ENCODE measurements at places on chromosomes 2 and 18.
A peak's percentile ranks its signal among the peaks of the same experiment; 100 is the strongest.

GRCh38 chr2:134897932-134898331 lies 20.7 kb upstream of the CCNT2 start:
- no peak for DNase-seq

DNA sequence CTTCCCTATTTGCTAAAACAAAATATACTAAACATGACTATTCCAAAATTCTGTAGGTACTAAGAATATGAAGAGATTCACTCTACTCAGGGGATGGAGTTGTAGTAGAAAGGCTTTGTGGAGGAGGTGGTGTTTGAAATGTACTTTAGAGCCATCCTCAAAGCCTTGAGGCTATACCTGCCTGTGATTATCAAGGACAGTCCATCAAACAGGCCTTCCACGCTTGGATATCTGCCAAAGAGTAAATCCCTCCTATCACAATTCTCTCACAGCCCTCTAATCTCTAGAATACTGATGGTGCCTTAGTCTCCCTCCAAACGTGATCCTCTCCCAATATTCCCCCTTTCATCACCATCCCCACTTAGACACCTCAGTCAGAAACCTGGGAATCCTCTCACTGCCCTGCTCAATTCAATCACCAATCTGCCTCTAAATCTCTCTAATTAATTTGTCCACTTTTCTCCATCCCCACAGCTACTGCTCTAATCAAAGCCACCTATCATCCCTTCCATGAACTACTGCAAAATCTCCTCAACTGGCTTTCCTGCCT lies 13.1 kb downstream of the SOS1 start:
- DNase-seq = no peak

DNA sequence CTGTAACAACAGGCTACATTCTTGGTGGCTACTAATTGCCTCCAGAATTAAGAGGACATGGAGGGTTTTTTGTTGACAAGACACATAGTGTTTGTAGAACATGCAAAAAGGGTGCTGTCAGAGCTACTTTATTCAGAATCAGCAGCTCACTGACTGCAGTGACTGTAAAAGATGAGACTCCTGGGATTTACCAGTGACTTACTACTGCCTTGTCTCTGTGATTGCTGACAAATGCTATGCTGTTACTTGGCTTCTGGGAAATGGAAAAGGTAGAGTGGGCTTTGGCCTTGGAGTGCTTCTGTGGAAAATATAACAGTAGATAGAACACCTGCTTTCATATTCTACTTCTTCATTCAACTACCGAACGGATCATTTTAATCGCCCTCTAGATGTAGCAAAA lies 47.8 kb downstream of the GREB1L start:
- no peak for DNase-seq

- no peak for DNase-seq
Observed at GRCh38 chr18:56314396-56314795, 324.0 kb downstream of the TXNL1 start.

DNA sequence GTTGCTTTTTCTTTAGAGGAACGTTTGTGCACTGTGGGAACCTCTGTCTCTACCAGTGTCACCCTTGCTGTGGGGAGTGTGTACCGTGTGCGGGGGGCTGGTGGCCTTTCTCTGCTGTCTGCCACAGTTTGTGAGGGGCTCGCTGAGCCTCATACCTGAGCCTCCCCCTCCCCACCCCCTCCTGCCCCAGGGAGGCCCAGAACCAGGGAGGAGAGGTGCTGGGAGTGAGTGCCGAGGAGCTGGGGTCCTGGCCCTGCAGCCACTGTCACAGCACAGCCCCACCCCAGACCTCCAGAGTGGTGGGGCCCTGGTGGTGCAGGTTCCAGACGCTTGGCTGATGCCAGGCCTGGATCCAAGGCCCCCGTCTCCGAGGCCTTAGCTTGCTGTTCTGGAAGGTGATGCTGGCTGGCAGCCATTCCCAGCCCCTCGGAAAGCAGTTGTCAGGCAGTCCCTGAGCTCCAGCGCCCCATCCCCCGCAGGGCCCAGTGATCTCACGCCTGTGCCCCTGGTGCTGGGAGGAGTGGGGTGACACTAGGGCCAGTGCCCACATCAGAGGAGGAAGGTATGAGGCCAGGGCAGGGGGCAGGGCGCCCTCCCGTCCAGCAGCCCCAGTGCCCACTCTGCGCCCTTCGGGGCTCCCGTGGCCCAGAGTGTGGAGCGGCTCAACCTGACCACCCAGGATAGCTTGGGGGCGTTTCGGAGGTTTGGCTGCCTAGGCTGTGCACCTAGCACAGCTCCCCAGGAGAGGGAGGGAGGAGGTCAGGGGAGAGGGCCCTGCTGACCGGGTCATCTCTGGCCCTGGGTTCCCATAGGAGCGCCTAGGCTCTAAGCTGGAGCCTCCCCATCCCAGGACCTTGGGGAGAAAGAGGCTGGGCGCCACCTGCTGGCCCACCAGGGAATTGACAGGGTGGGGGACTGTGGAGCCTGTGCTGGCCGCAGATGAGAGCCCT lies 53.0 kb upstream of the ALPP start:
- peak; percentile 44 for DNase-seq

GRCh38 chr2:63073994-63074393 lies 23.4 kb downstream of the OTX1 start:
- DNase-seq = no peak

GRCh38 chr2:135590619-135591260 lies 59.5 kb downstream of the R3HDM1 start:
- DNase-seq = no peak

- DNase-seq = no peak
Observed at GRCh38 chr18:24656050-24656449, 195.6 kb downstream of the HRH4 start.

GRCh38 chr2:1960761-1961160 lies 216.4 kb upstream of the PXDN start:
- DNase-seq = no peak

- DNase-seq = no peak
Observed at GRCh38 chr18:75124551-75124950, 84.4 kb downstream of the PTGR3 start.

DNA sequence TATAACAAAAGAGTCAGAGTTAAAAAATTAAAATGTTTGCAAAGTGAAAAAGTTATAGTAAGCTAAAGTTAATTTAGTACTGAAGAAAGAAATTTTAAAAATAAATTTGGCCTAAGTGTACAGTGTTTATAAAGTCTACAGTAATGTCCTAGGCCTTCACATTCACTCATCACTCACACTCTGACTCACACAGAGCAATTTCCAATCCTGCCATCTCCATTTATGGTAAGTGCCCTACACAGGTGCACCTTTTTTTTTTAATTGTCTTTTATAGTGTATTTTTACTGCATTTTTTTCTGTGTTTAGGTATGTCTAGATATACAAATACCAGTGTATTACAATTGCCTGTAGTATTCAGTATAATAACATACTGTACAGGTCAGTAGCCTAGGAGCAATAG lies 562.9 kb downstream of the PIK3C3 start:
- DNase-seq = no peak

DNA sequence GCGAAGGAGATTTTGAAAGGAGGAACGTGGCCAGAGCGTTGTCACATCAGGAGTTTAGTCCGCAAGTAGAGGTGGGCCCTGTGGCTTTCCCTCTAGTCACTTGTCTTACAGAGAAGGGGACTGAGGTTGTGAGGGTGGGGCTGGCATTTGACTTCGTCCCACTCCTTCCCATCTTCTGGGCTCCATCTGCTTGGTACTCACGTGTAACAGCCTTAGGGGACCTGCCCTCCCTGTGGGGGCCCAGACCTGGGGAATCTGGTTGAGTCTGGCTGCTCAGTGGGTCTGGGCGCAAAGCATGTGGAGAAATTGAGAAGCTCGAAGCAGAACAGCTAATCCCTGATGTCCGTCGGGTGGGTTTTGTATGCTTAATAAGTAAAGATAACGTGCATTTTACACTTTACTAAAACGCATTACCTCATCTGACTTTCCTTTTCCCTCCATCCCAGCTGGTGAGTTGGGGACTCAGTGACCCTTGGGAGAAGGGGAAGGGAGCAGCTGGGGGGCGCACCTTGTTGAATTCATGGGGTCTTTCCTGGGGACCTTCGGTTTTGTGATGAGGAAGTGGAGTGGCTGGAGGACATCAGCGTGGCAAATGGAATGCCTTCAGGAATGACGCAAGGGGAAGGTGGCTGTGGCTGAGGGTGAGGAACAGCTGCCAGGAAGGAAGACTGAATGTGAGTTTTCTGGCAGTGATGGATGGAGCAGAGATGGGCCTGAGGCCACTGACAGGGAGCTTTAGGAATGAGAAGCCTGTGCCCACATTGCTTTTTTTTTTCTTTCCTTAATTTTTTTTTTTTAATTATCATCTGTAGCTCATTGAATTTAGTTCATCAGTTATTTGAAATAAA lies 44.8 kb downstream of the ASAP2 start:
- DNase-seq = no peak

DNA sequence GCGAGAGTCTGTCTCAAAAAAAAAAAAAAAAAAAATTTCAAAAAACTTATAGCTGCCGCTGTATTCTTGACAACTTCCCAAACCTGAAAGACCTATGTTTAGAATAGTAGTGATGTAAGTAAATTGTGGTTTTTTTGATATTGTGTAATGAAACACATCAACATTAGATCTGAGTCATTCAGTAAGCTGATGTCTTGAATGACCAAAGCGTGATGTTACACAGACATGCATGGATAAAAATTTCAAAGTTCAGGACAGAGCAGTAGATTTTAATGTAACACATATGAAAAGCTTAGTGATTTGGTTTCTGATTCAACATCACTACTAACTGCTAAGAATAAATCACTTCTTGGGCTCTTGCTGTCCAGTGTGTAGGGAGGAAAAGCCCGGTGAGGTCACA lies 69.3 kb upstream of the MEX3C start:
- no peak for DNase-seq

GRCh38 chr2:24163601-24164000 lies 11.3 kb upstream of the FAM228A start:
- DNase-seq = no peak

DNA sequence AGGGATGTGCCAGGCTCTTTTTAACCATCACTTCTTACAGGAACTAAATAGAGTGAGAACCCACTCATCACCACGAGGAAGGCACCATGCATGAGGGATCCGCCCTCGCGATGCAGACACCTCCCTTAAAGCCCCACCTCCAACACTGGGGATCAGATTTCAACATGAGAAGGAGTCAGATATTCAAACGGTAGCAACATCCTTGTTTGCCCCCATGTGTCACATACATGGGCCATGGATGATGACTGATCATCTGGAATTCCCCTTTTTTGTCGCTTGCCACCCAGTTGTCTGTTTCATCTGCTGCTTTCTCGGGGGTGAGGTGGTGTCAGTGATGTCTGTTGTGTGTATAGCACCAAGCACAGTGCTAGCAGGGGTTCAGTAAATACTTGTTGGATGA lies 57.9 kb downstream of the NCK2 start:
- DNase-seq = no peak

DNA sequence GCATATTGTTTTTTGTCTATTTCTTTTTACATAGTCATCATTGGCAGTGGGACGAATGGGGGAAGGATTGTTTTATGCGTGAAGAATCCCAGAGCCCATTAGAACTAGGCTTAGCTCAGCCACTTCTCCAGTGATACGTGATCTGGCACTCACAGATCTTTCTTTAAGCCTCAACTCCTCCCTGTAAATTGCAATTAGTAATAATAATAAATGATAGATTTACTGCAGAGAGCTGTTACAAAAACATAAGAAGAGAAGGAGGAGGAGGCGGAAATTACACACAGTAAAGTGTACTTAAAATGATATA lies 629.3 kb downstream of the NRXN1 start:
- no peak for DNase-seq

GRCh38 chr2:185522472-185522871 lies 216.1 kb upstream of the FSIP2 start:
- DNase-seq = no peak

DNA sequence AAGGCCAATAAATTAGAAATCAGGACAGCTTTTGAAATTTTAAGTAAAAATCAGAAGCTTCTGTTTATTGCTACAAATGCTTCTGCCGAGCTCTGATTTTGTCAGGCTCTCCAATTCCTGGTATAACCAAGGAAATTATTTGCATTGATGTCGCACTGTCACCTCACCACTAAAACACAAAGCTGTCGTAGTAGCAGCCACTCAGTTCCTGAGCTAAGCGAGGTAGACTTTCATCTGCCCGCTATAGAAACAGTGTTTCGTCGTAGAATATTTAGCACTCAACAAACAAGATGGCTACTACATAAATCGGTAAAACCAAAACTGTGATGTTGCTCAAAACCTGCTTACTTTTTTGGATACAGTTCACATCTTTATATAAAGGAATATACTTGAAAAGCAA lies 141.3 kb upstream of the FOSL2 start:
- no peak for DNase-seq

DNA sequence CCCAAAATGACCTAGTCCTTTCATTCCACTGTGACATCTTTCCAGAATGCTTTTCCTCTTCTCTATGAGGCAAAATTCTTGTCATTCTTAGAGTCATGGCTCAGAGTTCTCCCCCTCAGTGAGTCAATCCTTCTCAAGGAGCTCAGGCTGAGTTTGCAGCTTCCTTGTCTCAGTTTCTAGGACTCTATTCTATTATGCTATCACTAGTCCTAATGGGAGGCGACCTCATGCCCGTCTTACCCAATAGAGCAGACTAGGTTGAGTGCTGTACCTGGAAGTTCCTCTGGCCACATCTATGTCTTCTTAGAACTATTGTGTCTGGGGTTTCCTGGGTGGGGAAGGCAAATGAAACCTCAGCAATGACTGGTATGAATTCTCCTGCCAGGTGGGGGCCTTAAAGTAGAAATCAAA lies 51.5 kb downstream of the HAUS1 start:
- no peak for DNase-seq

GRCh38 chr2:46848447-46848846 lies 67.2 kb downstream of the MCFD2 start:
- no peak for DNase-seq

GRCh38 chr2:2253172-2254016 lies 77.7 kb downstream of the MYT1L start:
- no peak for DNase-seq
